ENCODE measurements at places on chromosomes 7 and 10.

DNA sequence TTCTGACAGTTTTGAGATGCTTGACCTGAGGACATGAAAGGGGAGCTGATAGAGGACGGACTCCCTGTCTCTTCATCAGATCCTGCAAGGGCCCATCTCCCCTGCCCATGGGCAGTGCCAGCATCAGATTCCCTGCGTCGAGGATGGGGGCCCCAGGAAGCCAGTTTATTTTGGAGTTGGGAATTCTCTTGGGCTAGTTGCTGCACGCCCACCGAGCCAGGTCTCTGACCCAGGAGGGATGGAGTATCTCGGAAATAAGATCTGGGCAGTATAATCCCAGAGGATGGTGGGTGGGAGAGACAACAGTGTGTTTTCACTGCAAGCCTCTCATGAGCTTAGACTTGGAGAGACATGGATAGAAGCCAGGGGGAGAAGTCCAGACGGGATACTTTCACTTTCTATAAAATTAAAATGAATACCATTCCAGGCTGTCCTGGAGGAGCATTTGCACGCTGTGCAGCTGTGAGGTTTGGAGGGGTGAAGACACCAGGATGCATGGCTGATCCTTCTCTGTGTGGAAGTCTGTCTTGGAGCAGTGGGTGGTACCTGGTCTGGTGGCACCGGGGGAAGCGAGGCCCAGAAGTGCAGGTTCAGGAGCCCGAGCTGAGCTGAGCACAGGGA, 25.8 kb downstream of the DOCK1 start:
- no peak for DNase-seq

DNA sequence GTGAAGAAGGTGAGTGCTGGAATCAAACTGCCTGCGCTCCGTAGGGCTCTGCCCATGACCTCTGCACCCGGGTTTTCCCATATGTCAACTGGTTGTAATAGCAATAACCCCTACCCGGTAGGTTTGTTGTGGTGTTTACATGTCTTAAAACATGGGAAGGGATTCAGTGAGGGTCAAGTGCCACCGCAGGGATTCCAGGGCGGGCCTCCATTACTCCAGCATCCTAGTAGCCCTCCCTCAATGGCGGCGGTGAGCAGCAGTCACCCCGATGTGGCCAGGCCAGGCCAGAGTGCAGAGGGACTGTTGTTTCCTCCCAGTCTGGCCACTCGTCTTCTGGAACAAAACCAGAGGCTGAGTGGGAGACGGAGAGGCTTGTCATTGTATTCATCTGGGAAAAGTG, 37.6 kb upstream of the ENO4 start:
- DNase-seq, result no peak

- DNase-seq, result no peak
Observed at GRCh38 chr7:157985636-157986035, 602.0 kb downstream of the PTPRN2 start.

DNA sequence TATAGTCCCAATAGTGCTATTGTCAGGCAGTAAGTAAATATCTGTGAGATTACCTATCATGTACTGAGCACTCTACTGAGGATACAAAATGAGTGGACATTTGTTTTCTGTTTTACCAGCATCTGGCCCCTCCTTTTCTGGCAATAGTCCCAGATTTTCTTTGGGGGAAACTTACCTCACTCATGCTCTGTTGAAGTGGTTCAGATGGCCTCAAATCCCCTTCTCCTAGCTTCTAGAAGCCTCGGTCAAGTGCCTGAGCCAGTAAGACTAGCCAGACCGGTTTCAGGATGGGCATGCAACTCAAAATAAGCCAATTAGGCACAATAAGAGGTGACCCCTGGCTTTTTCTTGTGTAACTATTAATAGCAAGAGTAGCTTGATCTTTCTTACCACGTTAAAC, 19.7 kb downstream of the TRDMT1 start:
- DNase-seq, result no peak

- no peak for DNase-seq
Observed at GRCh38 chr7:11430112-11430511, 401.9 kb downstream of the THSD7A start.

DNA sequence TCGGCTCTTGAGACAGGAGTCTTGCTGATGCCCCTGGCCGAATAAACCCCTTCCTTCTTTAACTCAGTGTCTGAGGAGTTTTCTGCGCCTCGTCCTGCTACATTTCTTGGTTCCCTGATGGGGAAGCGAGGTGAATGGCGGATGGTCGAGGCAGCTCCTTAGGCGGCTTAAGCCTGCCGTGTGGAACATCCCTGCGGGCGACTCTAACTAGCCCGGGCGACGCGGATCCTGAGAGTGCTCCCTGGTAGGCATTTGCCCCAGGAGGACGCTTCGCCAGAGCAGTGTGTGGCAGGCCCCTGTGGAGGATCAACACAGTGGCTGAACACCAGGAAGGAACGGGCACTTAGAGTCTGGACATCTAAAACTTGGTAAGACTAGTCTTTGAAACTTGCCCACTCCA, 12.0 kb upstream of the EPHB4 start:
- DNase-seq, result no peak

DNA sequence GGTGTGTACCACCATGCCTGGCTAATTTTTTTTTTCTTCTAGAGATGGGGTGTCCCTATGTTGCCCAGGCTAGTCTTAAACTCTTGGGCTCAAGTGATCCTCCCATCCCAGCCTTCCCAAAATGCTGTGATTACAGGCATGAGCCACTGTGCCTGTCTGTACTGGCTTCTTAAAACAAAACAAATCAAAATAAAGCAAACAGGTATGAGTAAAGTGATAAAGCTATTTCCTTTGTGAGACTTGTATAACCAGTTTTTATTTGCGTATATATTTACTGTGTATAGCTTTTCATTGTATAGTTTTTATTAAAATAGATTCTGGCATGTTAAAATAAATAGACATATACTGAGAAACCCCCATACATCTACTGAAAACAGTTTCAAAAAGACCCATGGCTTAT, 14.3 kb downstream of the LCOR start:
- DNase-seq, result no peak

GRCh38 chr7:110803602-110804143, 287.3 kb upstream of the LRRN3 start:
- DNase-seq, result no peak

GRCh38 chr10:37728830-37729229, 128.6 kb downstream of the ZNF248 start:
- no peak for DNase-seq

- DNase-seq, result no peak
Observed at GRCh38 chr10:91519899-91520514, 109.9 kb downstream of the HECTD2 start.

GRCh38 chr7:94875201-94875600, 32.2 kb upstream of the PPP1R9A start:
- no peak for DNase-seq

DNA sequence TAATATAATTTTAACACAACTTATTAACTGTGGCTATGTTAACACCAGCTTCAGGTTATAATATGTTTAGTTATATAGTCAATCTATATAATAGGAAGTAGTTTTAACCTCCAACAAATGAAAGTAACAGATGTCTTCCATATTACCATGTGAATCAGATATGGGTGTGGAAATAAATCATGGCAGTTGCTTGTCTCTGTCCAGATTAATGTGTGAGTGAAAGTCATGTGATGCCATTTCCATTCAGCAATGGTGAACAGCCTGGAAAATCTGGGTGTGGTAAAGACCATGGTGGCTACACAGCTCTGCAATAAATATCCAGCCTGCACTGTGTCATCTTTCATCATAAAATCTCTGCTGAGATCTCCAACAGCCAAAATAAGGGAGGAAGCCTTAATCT, 27.8 kb downstream of the HEPACAM2 start:
- DNase-seq, result no peak

- no peak for DNase-seq
Observed at GRCh38 chr7:44167920-44168319, 21.3 kb downstream of the GCK start.

- DNase-seq, result no peak
Observed at GRCh38 chr10:14276210-14276609, 54.5 kb downstream of the FRMD4A start.

- DNase-seq, result no peak
Observed at GRCh38 chr10:48444266-48444665, 137.8 kb downstream of the MAPK8 start.

GRCh38 chr10:49300140-49300974, 1.4 kb downstream of the C10orf71 start:
- DNase-seq, result no peak

DNA sequence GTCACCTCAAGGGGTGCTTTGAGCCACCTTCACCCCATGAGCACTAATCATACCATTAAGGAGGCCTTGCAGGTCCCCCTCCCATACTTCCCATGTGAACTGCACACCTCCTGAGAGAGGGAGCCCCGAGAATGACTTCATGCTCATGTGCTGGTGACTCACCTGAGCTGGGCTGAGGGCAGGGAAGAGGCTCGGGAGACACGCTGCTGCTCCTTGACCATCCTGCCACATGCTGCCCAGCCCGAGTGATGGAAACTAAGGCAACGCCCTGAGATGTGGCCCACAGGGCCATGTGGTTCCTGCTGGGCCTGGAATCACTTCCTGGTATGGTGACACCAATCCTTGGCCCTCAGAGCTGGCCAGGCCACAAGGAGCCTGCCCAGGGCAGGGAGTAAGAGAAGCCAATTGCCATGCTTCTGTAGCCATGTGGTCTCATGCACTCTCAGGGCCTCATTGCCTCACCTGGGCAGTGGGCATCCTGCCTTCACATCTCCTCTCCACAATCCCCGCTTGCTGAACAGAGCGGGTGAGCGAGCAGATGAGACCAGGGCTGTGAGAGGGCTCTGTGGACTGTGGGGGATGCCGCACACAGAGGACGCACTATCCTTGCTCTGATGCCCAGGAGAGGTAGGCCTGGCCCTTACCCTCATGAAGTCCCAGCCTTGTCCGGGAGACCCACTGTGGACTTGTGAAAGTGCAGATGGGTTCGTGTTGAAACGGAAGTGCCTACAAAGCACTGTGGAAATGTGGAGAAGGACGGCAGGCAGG, 18.3 kb upstream of the PPIF start:
- DNase-seq, result no peak

DNA sequence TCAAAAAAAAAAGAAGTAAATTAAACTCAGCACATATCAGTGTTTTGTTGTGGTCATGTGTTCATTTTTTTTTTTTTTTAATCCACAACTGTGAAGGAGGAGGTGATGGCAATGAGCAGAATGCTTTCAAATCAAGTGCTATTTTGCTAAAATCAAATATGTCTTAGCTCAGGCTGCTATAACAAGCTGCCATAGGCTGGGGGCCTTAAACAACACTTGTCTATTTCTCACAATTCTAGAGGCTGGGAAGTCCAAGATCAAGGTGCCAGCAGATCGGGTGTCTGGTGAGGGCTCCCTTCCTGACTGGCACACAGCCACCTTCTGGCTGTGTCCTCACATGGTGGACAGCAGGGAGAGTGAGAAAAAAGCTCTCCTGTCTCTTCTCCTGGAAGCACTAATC, 203.9 kb downstream of the FAM107B start:
- no peak for DNase-seq

DNA sequence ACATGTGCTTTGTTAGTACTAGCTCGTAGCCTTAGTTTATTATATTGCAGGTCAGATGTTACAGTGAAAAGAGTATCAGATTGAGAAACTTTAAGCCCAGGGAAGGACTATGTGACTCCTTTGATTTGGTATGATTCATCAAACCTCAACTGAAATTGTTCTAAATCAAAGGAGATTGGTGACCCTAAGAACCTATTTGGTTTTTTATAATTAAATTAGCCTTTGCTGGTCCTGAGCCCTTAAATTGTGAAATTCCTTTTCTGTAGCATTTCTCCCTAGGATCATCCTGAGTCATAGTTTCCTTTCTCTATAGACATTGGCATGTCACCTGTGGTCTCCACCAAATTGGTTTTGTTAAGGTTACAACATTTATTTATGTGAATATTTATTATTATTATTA, 89.7 kb downstream of the POLR1F start:
- no peak for DNase-seq

GRCh38 chr7:12757443-12757842, 70.0 kb downstream of the ARL4A start:
- DNase-seq, result no peak

GRCh38 chr7:80649011-80649410, 10.6 kb downstream of the CD36 start:
- no peak for DNase-seq

- DNase-seq, result no peak
Observed at GRCh38 chr7:116071629-116072028, 41.1 kb upstream of the TFEC start.

- DNase-seq, result no peak
Observed at GRCh38 chr10:121413951-121414350, 184.3 kb downstream of the FGFR2 start.

Measured in activated CD4-positive, alpha-beta T cell treated with anti-CD3 and anti-CD28 coated beads for 24 hours (primary cell).